Sigmoid colon (tissue), 7 donors: ENCODE measurements at places on chromosomes 4 and X.

DNA sequence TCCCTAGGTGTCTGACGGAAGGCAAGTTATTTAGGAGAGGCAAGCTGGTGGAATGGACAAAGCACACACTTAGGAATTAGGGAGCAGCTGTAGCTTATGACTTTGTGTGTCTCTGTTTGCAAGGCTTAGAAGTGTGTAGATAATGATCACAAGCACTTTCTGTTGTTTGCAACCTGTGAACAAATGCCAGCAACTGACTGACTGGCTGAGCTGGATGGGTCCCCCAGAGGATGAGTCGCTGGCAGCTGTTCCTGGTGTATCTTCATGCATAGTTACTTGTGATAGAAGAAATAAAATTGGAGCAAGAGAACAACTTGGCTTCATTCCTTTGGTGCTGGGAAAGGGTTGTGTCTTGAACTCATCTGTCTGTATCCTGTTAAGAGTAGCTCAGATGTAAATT, 64.2 kb upstream of the BEND4 start:
- H3K27ac ChIP-seq = no peak overlapping the region
- peaks cover 5% of the 10 kb centered on the region for H3K4me1 ChIP-seq
- no peak for DNase-seq
- no peaks in the 10 kb centered on the region for H3K27me3 ChIP-seq

DNA sequence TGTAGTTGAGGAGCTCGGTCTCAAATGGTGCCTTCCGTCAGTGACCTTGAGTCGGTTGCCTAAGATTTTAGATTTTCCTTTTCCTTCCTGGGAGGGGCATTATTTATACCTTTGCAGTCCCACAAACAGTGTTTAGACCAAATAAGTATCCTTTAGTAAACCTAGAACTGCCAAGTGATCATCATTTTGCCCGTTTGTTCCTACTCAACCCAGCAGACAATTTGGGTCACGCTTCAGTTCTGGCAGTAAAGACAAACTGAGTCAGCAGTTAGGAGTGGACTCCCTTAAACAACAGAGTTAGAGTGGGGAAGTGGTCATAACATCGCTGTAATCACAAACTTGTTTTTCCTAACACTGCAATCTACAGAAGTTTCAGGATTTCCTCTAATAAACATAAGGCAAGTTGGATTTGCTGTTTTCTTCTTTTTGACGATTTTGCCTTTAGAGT, 777 bp upstream of the WDFY3 start:
- peak overlapping the region; percentile 97 for H3K27ac ChIP-seq
- H3K4me1 ChIP-seq = no peaks in the 10 kb centered on the region
- H3K36me3 ChIP-seq = no peaks in the 10 kb centered on the region
- no peaks in the 10 kb centered on the region for H3K27me3 ChIP-seq
- H3K4me3 ChIP-seq = peak overlapping the region; percentile 95

DNA sequence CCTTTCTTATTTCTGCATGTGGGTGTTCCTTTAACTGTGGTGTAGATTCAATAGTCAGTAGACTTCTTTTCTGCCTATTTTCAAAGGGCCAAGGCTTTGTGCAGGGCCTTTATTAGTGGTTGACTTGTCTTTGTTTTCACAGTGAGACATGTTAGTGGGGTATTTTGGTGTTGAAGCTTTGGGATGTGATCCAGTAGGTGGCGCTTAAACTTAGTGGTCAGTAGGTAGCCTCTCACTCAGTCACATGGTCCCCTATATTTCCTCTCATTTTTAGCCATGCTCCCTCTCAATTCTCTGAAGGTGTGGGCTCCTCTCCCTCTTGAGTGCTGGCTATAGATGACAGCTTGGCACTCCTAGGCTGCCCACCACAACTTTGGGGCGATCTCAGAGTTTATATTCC, 23.4 kb upstream of the SLC10A7 start:
- no peaks in the 10 kb centered on the region for H3K27me3 ChIP-seq
- no peaks in the 10 kb centered on the region for H3K36me3 ChIP-seq
- H3K27ac ChIP-seq = no peak overlapping the region
- no peaks in the 10 kb centered on the region for H3K4me1 ChIP-seq
- no peak for DNase-seq
- H3K4me3 ChIP-seq = no peak overlapping the region

- H3K27ac ChIP-seq = no peak overlapping the region
- H3K36me3 ChIP-seq = no peaks in the 10 kb centered on the region
- H3K4me1 ChIP-seq = peaks cover 17% of the 10 kb centered on the region
- DNase-seq = no peak
- no peak overlapping the region for H3K4me3 ChIP-seq
These were observed 228.7 kb upstream of the ANKRD50 start for GRCh38 chr4:124941267-124941666.

GRCh38 chr4:114879916-114880669, 233.3 kb downstream of the NDST4 start:
- no peak for DNase-seq
- peaks cover 4% of the 10 kb centered on the region for H3K4me1 ChIP-seq
- no peak overlapping the region for H3K4me3 ChIP-seq
- no peak overlapping the region for H3K27ac ChIP-seq
- no peaks in the 10 kb centered on the region for H3K27me3 ChIP-seq

DNA sequence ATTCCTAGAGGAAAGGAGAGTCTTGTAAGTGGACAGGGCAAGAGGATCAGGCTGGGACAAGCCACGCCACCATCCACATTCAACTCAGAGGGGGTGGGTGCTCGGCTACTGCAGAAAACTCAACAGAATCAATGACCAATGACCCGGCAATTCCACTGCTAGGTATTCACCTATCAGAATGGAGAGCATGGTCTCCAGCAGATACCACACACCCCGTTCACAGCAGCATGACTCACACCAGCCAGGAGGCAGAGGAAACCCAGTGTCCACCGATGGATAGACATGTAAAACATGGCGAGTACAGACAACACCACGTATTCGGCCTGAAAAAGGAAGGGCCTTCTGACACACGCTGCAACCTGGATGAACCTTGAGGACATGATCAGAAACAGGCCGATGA, 175.9 kb downstream of the AFAP1 start:
- H3K4me3 ChIP-seq = no peak overlapping the region
- H3K27ac ChIP-seq = no peak overlapping the region
- DNase-seq = no peak
- peaks cover 13% of the 10 kb centered on the region for H3K36me3 ChIP-seq
- H3K27me3 ChIP-seq = no peaks in the 10 kb centered on the region

DNA sequence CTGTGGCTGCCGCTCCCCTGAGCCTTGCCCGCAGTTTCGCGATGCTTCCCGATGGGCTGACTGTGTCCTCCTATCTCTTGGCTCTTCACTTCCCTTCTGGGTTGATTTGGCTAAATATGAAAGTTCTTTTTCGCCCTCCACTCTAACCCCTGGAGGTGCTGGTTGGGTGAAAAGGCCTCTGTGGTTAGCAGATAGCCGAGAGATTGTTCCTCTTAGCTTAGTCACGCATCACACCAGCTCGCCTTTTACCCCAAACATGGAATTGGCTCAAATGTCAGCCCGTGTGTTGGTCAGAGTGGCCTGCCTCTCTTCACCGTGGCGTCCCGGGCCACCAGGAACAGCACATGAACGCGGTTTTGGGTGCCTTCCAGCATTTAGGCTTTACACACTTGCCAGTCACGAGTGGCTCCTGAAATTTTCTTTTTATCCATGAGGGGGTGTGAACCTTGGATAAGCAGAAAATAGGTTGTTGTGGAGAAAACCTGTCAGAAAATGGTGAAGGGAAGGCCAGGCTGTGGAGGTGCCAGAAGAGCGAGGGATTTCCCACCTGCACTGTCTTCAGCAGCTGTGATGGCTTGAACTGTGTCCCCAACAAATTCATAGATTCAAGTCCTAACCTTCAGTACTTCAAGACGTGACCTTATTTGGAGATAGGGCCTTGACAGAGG, 8.9 kb downstream of the CLCN4 start:
- H3K27ac ChIP-seq = no peak overlapping the region
- no peak for DNase-seq

DNA sequence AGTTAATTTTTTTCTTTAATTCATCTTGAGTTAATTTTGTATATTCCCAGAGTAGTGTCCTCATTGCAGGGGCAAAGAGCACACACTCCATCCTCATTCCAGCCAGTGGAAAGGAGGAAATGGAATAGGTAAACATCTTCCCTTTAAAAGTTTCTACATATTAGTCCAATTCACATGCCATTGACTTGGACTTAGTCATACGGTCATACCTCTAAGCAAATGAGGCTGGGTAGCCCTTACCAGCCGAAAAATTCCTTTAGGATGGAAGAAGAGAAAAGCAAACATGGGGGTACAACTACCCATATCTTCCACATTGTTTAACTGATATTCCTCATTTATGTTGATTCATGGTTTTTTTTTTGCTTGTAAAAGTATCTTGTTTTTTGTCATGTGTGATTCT, 37.4 kb upstream of the NDP start:
- H3K4me3 ChIP-seq = no peak overlapping the region
- no peaks in the 10 kb centered on the region for H3K27me3 ChIP-seq
- H3K4me1 ChIP-seq = no peaks in the 10 kb centered on the region
- DNase-seq = no peak
- no peak overlapping the region for H3K27ac ChIP-seq

- H3K27me3 ChIP-seq = no peaks in the 10 kb centered on the region
- no peaks in the 10 kb centered on the region for H3K36me3 ChIP-seq
- no peak overlapping the region for H3K4me3 ChIP-seq
These were observed 72.7 kb downstream of the ANXA10 start for GRCh38 chr4:168164915-168165548.

GRCh38 chr4:7192252-7193029, at the start of gene SORCS2:
TSS of gene SORCS2 (plus strand) at chr4:7192538.
- H3K27me3 ChIP-seq = peaks cover 44% of the 10 kb centered on the region
- H3K27ac ChIP-seq = no peak within 1 kb of the TSS
- H3K4me3 ChIP-seq = peak within 1 kb of the TSS; percentile 55
- peak; percentile 83 for DNase-seq
- peaks cover 23% of the 10 kb centered on the region for H3K4me1 ChIP-seq

DNA sequence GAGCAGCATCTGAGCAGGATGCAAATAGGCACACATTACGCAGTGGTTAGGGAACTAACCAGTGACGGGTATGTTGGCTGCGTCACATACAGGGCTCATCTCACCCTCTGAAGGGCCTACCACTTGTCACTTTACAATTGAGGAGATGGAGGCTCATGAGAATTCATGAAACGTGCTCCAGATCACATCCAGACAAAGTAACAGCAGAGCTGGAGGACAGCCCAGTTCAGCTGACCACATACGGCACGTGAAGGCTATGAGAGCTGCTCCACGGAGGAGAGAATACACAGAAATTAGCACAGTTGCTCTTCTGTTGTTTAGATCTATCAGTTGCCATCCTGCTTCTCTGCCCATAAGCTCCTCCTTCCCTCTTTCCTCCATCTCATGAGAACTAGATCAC, 78.4 kb downstream of the FAM9B start:
- no peaks in the 10 kb centered on the region for H3K4me1 ChIP-seq
- no peaks in the 10 kb centered on the region for H3K36me3 ChIP-seq
- no peaks in the 10 kb centered on the region for H3K27me3 ChIP-seq
- no peak overlapping the region for H3K27ac ChIP-seq
- no peak overlapping the region for H3K4me3 ChIP-seq

GRCh38 chrX:154426916-154427770, 1.3 kb upstream of the ATP6AP1 start:
- peaks cover 23% of the 10 kb centered on the region for H3K4me1 ChIP-seq
- no peaks in the 10 kb centered on the region for H3K27me3 ChIP-seq
- H3K27ac ChIP-seq = no peak overlapping the region
- no peaks in the 10 kb centered on the region for H3K36me3 ChIP-seq
- H3K4me3 ChIP-seq = no peak overlapping the region

GRCh38 chr4:136009258-136009832, 1522.9 kb downstream of the PCDH18 start:
- H3K4me1 ChIP-seq = no peaks in the 10 kb centered on the region
- H3K36me3 ChIP-seq = no peaks in the 10 kb centered on the region
- no peak overlapping the region for H3K27ac ChIP-seq
- no peak for DNase-seq
- H3K27me3 ChIP-seq = no peaks in the 10 kb centered on the region
- no peak overlapping the region for H3K4me3 ChIP-seq

GRCh38 chrX:627510-627981, 3.0 kb upstream of the SHOX start:
- peaks cover 64% of the 10 kb centered on the region for H3K27me3 ChIP-seq
- H3K4me1 ChIP-seq = no peaks in the 10 kb centered on the region
- no peaks in the 10 kb centered on the region for H3K36me3 ChIP-seq
- no peak overlapping the region for H3K27ac ChIP-seq
- no peak overlapping the region for H3K4me3 ChIP-seq

DNA sequence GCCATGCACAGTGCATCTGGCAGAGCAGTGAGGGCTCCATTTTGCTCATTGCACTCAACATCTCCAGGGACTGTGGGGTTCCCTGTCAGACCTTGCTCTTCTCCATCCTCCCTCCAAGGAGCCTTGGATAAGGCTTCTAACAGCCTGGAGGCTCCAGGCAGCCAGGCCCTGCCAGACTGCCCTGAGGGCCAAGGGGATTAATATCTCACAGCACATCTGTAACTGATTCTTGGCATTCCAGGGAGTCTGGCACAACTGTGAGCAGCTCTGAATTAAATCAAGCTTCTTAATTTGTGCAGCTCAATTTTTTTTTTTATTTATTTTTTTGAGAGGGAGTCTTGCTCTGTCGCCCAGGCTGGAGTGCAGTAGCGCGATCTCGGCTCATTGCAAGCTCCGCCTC, 224.5 kb upstream of the PGRMC2 start:
- no peak overlapping the region for H3K27ac ChIP-seq
- H3K27me3 ChIP-seq = no peaks in the 10 kb centered on the region
- H3K4me3 ChIP-seq = no peak overlapping the region
- H3K36me3 ChIP-seq = no peaks in the 10 kb centered on the region

GRCh38 chrX:25059273-25059672, 43.5 kb upstream of the ARX start:
- H3K4me3 ChIP-seq = no peak overlapping the region
- no peaks in the 10 kb centered on the region for H3K4me1 ChIP-seq
- no peaks in the 10 kb centered on the region for H3K27me3 ChIP-seq
